ENCODE measurements at places on chromosomes 1 and 21.

DNA sequence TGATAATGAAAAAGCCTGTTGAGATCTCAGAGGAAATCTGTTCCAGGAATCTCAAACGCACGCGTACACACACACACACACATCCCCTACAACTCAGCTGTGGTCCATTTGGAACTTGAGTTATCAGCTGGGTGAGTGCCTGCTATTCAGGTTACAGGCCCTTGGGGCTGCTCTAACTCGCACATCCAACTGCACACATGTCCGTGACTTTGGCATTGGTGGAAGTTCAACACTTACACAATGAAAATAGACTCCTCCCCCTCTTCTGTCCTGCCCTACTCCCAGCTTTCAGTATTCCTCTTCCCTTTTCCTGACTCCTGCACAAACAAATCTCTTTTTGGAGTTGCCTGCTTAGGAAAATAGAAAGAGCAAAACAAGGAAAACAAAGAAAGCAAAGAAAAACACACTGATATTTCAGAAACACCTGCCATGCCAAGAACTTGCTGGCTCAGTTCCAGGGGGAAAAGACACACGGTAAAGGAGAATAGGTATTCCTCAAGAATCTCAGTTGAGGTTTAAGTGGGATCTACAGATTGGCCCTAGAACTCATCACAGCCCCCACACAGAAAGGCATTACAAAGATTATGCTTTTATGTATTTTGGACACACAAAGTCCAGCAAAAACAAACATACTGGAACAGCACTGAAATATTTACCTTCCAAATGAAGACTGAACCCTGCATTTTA, 140.9 kb downstream of the TGFBR3 start:
- DNase-seq = no peak

DNA sequence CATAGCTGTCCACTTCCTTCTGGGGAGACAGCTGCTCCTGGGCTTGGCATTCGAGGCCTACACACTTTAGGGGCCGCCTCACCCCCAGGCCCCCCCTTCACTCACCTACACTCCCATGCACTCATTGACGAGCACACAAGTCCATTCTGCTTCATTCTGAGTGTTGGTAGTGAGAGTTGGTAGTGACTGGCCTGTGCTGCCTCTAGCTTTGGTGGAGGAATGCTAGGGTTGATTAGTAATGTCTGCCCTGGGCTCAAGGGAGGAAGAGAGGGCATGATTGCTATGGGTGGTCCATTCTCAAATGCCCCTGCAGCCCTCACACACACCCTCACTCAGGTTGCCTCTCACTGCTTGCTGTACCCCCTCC, 30.4 kb downstream of the TRIM11 start:
- no peak for DNase-seq

- DNase-seq = peak; percentile 85
Observed at GRCh38 chr1:26279456-26280332, at the start of gene SH3BGRL3. Gene SH3BGRL3 (plus strand): TSS chr1:26280086. CDS start chr1:26280156, 70 bp downstream.

DNA sequence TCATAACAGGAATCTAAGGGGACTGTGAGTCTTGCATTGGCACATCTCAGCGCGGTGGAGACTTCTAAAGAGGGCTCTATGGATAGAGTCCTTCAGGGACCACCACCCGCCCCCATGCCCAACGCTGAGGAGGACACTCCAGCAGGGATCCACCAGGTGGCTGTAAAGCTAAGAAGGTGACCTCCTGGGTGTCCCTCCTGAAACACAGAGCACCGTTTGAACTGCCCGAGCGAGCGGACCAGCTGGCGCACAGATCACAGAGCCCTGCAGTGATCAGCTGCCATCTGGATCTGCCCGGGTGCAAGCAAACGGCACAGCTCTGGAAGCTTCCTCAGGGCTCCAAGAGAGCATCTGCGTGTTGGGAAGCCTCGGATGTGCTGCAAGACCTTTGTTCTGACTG, 51.3 kb upstream of the LYST start:
- DNase-seq = no peak

- DNase-seq = no peak
Observed at GRCh38 chr1:29438991-29439390, 202.7 kb downstream of the PTPRU start.

DNA sequence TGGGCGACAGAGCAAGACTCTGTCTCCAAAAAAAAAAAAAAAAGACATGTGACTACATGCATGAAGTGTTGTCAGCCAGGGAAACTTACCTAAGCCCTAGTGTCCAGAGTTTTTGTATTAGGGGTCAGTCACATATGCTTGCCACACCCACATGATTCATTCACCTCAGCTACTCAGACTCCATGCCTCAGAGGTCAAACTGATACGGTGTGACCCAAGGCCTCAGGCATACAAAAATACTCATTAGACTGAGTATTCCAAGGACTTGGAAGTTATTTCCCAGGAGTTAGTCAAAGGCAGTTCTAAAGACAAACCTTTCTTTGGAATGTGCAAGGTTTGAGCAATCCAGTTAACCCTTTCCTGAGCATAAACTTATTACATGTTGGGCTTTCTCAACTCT, 6.3 kb upstream of the TRIM33 start:
- DNase-seq = peak; percentile 30

- DNase-seq = no peak
Observed at GRCh38 chr1:227731241-227731677, 3.8 kb downstream of the JMJD4 start.

GRCh38 chr1:214694769-214695168, 91.8 kb downstream of the CENPF start:
- peak; percentile 13 for DNase-seq
